ENCODE measurements at places on chromosomes 6 and 20.

GRCh38 chr6:107154801-107155160 lies 39.5 kb upstream of the BEND3 start:
- no peak for DNase-seq

- DNase-seq: no peak
Measured at GRCh38 chr20:45433316-45433715, 17.4 kb downstream of the PIGT start.

- no peak for DNase-seq
Measured at GRCh38 chr6:121356575-121356974, 22.3 kb upstream of the TBC1D32 start.

- no peak for DNase-seq
Measured at GRCh38 chr6:107800564-107801164, 23.4 kb downstream of the SCML4 start.

GRCh38 chr6:53441035-53441493 lies 92.3 kb upstream of the ELOVL5 start:
- no peak for DNase-seq

DNA sequence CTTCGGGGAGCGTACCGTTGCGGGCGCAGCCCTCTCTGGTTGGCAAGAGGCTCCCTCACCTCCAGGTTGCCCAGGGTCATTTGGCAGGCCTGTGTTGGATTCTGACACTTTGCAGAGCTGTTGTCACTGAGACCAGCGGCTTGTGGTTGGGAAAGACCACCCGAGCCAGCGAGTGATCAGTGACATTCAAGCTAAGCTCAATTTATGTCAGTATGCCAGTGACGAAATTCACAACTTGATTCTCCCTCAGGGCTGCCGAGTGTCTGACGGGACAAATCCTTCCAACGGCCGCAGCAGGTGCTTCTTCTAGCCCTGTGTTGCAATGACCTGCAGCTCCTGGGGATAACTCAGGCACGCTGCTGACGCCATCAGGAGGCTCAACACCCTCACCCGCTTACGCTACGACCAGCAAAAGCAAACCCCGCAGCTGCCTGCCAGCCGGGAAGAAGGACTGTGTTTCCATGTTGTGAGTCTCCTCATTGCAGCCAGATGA lies 16.9 kb upstream of the SLC22A2 start:
- no peak for DNase-seq

- DNase-seq: no peak
Measured at GRCh38 chr6:37491171-37491829, 8.4 kb downstream of the CCDC167 start.

DNA sequence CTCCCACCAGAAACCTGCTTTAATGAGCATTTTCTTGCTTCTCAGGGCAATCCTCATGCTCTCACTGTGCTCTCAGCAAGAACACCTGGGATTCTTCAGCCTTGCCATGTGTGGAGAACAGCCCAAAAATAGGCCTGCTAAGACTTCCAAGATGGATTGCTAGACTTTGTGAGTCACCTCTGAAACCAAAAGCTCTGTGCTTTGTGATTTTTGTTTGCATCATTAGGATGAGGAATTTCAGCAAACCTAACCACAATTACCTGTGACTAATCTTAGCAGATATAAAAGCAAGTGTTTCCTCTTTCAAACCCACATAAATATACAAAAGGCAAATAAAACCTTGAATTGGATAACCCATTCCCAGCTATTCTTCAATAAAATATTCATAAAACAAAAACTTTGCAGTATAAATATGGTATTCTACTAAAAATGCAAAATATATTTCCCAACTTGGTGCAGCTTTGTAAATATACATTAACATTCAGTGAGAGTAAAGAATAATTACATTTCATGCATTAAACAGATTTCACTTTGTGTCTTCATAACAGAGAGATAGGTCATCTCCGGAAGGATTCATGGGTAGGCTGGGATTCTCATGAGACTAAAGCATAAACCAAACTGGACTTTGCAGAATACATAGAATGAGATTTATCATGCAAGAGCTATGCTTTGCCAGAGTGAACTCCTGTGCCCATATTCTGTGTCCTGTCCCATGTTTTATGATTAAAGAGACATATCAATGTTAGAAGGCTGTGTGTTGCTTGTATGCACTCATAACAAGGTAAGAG lies 33.5 kb downstream of the TPBG start:
- no peak for DNase-seq

- DNase-seq: no peak
Measured at GRCh38 chr6:12869816-12870432, 153.4 kb downstream of the PHACTR1 start.

GRCh38 chr6:108585921-108586536 lies 25.3 kb downstream of the FOXO3 start:
- DNase-seq: no peak

- DNase-seq: no peak
Measured at GRCh38 chr20:25669826-25670422, 26.7 kb downstream of the ZNF337 start.

DNA sequence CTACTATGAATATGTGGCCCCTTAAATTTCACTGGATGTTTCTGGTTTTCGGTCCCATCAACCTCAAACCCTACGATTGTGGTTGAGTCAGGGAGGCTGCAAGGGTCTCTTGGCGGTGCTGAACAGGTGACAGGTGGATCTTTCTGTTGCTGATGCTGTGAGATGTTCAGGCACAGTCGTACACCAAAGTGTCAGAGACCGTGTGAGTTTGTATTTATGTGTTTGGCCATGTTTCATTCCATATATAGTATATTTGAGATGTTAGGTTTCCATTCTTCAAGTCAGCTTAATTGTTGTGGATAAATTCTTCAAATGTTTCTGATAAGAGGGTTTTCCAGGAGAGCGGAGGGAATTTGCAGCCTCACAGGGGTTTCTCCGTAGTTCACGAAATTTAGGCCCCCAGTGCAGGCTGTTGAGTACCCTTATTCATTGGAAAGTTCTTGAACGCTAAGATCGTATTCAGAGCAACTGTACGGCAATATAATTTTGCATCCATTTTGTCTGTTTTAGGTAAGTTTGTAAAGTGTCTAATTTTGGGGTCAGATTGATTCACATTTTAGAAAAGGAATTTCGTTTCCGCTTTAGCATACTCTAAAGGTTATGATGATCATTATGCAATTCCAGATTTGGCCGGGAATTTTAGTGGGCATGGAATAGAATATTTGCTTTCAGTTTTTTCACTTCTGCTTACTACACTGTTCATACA lies 1.2 kb downstream of the TAB2 start:
- no peak for DNase-seq

- DNase-seq: no peak
Measured at GRCh38 chr20:6381887-6382286, 259.1 kb upstream of the FERMT1 start.

GRCh38 chr6:124355146-124355545 lies 551.5 kb downstream of the NKAIN2 start:
- DNase-seq: no peak

- no peak for DNase-seq
Measured at GRCh38 chr6:89272596-89272995, 42.5 kb downstream of the GABRR2 start.
